Nucleus accumbens (tissue), 56 donors: ENCODE measurements at places on chromosomes 7 and 10.

- DNase-seq, result no peak
Measured at GRCh38 chr7:37448011-37448635, 541 bp downstream of the ELMO1 start.

DNA sequence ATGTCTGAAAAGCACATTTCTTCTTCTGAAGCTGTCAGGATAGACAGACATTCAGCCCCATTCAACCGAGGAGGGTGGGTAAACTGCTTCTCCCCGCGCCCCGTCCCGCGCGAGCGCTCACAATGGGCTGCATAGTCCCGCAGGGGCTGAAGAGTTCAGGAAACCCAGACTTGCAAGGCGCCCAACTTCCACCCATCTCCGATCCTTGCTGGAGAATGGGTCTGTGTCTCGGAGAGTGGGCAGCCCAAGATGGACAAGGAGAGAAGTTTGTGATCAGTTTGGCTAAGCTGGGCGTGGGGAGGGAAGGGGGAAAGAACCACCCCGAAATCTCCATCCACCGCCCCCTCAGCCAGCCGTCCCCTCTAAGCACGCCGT is 686 bp downstream of the AASS start:
- no peak for DNase-seq

- DNase-seq, result no peak
Measured at GRCh38 chr10:79392020-79392398, 44.7 kb downstream of the PPIF start.

- DNase-seq, result no peak
Measured at GRCh38 chr7:157274991-157275427, 61.8 kb upstream of the DNAJB6 start.

- peak; percentile 58 for DNase-seq
Measured at GRCh38 chr10:71598621-71599055, 120.9 kb downstream of the C10orf105 start.

GRCh38 chr10:79404231-79404609 is 41.2 kb downstream of the ZCCHC24 start:
- DNase-seq, result no peak

DNA sequence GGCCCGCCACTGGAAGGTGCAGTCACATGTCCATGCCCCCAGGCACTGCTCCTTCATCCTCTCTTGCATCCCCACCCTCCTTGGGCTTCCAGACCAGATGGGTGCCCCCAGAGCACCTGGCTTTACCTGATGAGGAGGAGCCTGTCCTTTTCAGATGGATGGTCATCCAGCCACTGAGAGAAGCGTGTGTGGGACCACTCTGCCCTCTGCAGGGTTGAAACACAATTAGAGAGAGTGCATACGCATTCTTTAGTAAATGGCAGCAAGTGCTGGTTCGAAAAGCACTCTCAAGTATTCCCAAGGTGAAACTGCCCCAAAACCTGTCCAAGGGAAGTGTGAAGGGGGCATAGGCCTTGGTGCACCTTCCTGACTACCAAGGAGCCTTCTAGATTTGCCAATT is 41.6 kb downstream of the HBP1 start:
- DNase-seq, result no peak

- no peak for DNase-seq
Measured at GRCh38 chr10:575402-576129, 113.9 kb downstream of the DIP2C start.

DNA sequence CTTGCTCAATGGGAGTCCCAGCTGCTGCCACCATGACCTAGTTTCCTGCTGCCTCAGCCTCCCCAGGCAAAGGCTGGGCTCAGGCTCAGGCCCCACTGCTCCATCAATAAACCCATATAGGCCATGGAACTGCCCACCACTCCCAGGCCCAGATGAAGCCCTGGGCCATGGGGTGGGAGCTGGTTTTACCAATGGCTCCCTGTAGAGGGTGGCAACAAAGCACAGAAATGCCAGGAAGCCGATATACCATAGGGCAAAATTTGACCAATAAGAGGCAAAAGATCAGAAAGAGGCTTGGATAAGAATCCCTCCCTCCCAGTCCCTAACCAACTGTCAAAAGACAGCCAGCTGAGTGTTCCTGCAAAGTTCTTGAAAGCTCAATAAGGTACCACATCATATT is 101.8 kb upstream of the DOCK1 start:
- DNase-seq, result no peak

- DNase-seq, result no peak
Measured at GRCh38 chr10:70358446-70358845, 24.0 kb downstream of the LRRC20 start.

GRCh38 chr10:99172128-99172738 is 63.4 kb downstream of the HPSE2 start:
- peak; percentile 25 for DNase-seq

- peak; percentile 27 for DNase-seq
Measured at GRCh38 chr7:150972023-150972468, 6.1 kb downstream of the KCNH2 start.

DNA sequence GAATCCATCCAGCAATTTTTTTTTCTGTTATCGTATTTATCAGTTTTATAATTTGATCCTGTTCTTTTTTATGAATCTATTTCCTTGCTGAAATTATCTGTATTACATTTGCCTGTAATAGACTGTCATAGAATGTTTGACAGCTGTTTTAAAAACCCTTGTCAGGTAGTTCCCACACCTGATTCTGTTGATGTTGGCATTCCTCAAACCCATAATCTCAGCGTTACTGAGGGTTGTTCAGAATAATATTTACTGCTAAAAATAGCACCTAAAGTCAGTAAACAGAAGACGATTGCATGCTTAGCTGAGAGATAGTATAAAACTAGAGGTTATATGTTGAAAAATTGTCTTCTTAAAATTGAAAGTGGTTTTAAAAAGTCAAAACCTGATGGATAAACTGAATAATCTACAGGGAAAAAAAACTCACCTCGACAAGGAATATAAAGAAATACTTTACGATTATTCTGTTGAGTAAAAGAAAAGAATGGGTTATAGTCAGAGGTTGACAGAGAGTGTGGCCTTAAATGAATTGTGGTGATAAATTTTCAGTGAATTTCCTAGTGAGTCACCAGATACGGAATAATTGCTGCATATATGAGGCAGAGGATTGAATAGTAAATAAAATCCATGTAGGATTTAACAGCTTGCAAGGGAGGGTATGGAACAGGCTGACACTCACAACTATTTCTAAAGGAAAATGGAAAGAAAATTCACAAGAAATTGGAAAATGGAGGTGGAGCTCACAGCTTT is 824.1 kb upstream of the IGFBP3 start:
- DNase-seq, result no peak

DNA sequence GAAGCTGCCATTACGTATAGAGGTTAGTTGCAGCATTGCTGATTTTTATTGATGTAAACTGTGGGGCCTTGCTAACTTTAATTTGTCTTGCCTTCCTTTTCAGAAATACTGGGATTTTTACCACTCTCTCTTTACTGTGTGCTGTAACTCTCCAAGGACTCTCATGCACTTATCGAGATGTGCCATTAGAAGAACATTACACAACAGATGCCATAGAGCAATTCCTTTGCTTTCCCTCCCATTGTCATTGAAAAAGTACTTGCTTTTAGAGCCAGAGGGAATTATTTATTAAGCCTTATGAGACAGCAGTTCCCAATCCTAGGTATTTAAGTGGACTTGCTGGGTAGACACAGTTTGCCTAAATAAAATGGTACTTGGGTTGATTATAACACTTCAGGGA is 51.7 kb downstream of the ASB4 start:
- DNase-seq, result no peak

DNA sequence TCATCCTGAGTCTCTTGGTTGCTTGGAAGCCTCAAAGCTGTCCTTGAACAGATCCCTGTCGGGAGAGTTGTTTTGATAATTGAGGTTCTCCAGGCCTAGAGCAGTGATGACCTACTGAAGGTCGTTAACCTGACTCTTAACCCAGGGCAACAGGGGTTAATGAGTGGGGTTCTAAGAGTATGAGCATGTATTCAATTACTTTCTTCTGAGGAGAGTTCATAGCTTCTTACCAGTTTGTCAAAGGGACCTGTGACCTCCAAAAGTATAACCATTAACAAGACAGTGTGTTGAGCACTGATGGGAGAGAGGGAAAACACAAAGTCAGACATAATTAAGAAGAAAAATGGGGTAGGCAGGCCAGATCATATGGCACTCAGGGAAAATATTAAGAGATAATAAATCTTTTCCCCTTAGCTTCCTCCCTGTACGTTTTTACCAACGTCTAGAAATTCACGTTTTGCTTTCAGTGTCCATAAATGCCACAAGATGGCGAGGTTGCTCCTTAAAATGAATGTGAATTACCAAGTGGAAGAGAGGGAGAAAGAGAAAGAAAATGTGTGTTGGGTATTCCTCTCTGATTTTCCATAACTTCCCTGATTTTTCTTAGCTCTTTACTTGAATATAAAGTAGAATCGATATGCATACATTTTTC is 97.6 kb downstream of the SUGCT start:
- no peak for DNase-seq

DNA sequence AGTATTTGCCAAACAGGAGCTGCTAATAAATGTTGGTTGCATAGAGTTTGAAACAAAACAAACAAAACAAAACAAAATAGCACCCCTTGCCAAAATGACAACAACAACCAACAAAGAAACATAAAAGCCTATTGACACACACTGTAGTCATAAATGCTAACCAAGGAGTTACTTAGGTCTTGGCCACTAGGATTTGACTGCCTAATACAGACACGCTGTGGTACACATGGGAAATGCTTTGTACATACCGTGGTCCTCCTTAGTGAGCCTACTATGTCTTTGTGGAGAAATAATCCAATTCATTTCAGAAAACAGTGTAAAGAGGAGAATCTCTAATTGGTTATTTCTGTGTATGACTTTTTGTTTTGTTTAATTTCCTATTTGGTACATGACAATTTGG is 53.2 kb upstream of the MTPN start:
- no peak for DNase-seq

DNA sequence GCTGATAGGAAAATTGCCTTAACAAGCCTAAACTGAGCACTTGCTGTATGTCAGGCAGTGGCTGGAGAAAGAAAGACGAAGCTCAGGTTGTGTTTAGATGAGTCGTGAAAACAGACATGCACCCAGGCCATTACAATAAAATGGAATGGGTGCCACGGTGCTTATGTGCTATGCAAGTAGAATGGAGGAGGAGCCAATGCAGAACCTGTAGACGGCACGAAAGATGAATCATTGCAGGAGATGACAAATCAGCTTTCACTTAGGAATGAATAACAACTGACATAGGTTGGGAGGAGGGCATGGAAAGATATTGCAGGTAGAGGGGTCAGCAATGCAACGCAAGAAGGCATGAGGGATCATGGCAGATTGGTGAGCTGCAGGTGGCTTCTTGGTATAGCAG is 61.2 kb upstream of the ARHGAP21 start:
- DNase-seq, result no peak

DNA sequence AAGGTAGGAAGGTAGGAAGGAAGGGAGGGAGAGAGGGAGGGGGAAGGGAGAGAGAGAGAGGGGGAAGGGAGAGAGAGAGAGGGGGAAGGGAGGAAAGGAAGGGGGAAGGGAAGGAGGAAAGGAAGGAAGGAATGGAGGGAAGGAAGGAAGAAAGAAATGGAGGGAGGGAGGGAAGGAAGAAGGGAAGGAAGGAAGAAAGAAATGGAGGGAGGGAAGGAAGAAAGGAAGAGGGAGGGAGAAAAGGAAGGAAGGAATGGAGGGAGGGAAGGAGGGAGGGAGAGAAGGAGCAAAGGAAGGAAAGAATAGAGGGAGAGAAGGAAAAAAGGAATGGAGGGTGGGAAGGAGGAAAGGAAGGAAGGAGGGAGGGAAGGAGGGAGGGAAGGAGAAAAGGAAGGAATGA is 176.4 kb upstream of the PTER start:
- DNase-seq, result no peak
